Activated CD8-positive, alpha-beta T cell treated with anti-CD3 and anti-CD28 coated beads for 36 hours (primary cell): ENCODE measurements at places on chromosomes 7 and 10. TPM values are rescaled to one million over a fixed set of nuclear protein-coding genes. Genes with fewer than 3 reads are reported as not detected.

DNA sequence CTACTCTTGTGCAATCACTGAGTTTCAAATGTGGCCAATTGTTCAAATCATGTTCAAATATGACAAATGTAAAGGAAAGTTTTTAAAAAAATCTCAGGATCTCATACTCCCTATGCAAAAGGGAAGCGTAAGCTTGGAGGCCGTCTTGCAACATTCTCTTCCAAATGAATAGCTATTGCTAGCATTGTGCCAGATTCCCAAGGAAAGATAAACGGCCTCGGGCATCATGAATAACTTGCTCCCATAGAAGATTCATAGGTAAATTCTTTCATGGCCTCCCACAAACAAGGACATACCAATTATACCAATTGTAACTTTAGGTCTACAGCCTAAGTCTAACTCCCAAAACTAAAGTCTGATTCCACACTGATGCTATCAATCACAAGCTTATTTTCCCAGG, 416.9 kb downstream of the THSD7A start:
- no peak for DNase-seq
- no peaks in the 10 kb centered on the region for H3K4me1 ChIP-seq
- H3K27ac ChIP-seq: no peak overlapping the region
- H3K4me3 ChIP-seq: no peak overlapping the region
- H3K27me3 ChIP-seq: no peaks in the 10 kb centered on the region

DNA sequence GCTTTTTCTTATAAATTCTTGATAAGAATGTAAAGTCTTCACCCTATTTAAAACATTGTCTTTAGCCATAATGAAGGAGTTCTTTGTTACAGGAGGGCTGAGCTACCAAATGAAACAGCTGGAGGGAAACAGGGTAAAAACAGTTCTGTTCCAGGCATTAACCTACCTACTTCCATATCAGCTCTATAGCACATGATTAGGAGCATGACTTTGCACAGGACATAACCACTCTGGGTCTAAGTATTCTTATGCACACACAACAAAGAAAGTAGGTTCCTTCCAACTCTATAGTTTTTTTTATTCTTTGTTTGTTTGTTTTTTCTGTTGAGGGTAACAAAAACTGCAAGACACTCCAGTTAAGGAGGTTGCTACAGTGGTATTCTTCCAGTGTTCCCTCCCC, 52.7 kb downstream of the SCIN start:
- no peaks in the 10 kb centered on the region for H3K36me3 ChIP-seq
- H3K27ac ChIP-seq: no peak overlapping the region
- peaks cover 6% of the 10 kb centered on the region for H3K4me1 ChIP-seq
- DNase-seq: no peak

The TMEM236 gene
- total RNA-seq: 0.11 TPM

- H3K36me3 ChIP-seq: peaks cover 40% of the 10 kb centered on the region
- no peak for DNase-seq
- no peak overlapping the region for H3K27ac ChIP-seq
- H3K4me1 ChIP-seq: no peaks in the 10 kb centered on the region
Observed at GRCh38 chr7:157176771-157177170, 38.0 kb downstream of the UBE3C start.

DNA sequence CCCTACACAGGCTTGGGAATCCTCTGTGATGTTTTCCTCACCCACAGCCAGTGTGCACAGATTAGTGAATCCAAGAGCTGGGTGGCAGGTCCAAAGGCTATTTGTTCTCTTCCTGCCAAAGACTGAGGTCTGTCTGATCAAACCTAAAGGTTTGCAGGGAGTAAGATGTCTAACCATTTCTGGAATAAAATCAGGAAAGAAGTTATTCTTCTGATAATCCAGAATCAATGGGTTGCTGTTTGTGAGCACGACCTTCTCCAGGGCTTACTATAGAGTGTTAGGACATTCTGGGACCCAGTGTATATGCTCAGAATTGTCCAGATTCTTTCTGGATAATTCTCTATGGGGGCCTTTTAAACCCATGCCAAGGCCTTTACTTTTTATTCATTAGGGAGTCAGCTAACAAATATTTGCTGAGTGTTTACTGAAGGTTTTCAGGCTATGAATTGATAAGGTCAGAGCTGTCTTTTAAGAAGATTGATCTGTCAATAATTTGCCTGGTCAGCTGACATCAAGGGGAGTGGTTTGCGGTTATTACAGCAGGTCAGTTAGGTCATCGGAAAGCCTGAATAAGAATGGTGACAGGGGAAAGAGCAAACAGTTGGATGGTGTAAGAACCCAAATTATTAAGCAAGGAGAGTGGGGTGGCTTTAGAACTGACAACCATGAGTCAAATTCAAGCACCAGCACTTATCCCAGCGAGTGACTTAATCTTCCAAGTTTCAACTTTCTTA, 7.5 kb upstream of the TECTB start:
- H3K4me1 ChIP-seq: no peaks in the 10 kb centered on the region
- H3K36me3 ChIP-seq: no peaks in the 10 kb centered on the region
- DNase-seq: no peak
- H3K27me3 ChIP-seq: peaks cover 1% of the 10 kb centered on the region
- no peak overlapping the region for H3K27ac ChIP-seq
